AG04450 (cell line): ENCODE measurements at places on chromosomes 6 and 20. TPM values are rescaled to one million over a fixed set of nuclear protein-coding genes. Genes with fewer than 3 reads are reported as not detected.

DNA sequence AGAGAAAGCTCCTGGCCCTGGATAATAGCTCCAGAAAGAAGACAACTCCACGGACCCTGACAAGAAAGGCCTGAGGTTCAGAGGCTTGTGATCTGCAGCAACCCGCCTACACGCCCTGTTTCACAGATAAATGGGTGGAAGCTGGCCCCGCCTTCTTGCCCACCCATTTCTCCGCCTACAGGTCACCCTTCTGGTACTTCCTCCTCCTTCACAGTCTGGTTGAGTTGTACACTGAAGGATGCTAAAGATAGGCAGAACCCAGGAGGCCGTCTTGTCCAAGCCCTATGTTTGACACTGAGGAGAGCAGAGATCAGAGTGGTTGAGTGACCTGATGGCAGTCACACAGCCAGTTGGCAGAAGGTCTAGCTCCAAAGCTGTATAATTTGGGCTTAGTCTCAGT lies 34.2 kb upstream of the MDGA1 start:
- DNase-seq, result no peak

GRCh38 chr20:32805721-32806120 lies 14.0 kb upstream of the MAPRE1 start:
- DNase-seq, result no peak

- no peak for DNase-seq
Measured at GRCh38 chr6:39665861-39666260, 59.3 kb downstream of the KIF6 start.

FOXO3 gene
- polyA plus RNA-seq, result 32.7 and 36.7 TPM in 2 replicates

ADGRB3 gene
- polyA plus RNA-seq, result not detected in 2 replicates
